Activated CD8-positive, alpha-beta memory T cell treated with anti-CD3 and anti-CD28 coated beads for 4 hours (primary cell): ENCODE measurements at places on chromosomes 12 and 14.

- DNase-seq: no peak
Observed at GRCh38 chr12:80299219-80299618, 144.8 kb upstream of the PTPRQ start.

DNA sequence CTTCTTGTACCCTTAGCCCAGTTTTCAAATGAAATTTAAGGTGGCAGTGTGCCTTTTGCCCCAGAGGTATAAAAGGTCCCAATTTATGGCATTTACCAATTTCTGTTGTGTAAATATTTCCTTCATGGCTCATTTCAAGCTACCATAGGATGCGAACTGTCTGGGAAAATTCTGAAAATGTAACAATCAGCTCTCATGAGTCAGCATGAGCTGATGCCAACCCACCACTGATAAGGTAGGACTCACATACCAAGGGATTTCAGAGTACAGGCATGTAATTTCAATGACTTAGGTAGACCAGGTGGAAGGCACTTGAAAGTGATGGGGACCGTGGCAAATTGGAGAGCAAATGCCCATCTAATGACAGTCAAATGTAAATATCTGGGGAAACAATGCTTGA, 169.5 kb downstream of the TTC8 start:
- DNase-seq: no peak

- DNase-seq: no peak
Observed at GRCh38 chr12:1882850-1883470, 35.5 kb downstream of the CACNA2D4 start.

- DNase-seq: no peak
Observed at GRCh38 chr12:10618338-10618987, 5.1 kb upstream of the MAGOHB start.

DNA sequence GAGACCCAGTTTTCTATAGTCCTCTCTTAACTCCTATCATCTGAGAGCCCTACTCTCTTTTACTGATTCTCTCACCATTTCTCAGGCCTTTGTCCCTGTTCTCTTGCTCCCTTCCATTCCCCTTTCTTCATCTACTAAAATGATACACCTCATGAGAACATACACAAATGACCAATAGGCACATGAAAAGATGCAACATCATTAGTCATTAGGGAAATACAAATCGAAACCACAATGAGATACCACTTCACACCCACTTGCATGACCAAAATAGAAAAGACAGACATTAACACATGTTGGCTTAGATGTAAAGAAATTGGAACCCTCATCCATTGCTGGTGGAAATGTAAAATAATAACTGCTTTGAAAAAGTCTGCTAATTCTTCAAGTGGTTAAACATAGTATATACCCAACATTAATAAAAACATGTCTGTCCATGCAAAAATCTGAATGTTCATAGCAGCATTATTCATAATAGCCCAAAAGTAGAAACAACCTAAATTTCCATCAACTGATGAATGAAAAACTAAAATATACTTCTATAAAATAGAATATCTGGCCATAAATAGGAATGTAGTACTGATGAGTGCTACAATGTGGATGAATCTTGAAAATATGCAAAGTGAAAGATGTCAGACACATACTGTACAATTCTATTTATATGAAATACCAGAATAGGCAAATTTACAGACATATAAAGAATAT, 66.0 kb downstream of the DENND5B start:
- no peak for DNase-seq

DNA sequence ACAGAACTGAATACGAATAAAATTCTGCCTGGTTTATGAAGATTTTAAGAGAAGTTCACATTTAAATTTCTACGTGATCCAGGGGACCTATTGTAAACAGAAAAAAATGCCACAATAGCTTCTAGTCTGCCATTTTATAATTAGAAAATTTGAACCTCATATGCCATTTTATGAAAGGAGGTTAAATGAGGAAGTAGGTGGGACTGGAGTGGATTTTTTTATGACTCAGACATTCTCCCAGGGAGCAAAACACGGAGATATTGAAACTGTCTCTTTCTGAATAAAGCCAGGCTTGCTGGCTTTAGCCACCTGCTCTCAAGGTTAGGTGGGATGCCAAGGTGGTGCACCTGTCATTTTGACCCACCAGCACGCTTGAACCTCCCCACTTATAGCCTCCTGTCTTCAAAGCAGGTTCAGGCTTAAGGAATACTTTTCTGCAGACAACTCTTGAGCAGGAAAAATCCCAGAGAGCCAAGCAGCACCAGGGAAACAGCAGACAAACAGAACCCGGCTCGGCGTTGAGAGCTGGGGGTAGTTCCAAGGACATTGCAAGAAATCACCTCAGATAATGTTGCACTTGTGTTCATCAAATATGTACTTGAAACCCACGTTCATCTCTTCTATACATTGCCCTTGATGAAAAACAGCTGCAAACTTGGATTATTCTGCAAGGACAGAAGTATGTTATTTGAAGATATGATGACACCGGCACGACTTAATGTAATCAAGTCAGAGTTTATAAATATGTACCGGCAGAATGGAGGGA, 203.7 kb downstream of the PPM1H start:
- no peak for DNase-seq

DNA sequence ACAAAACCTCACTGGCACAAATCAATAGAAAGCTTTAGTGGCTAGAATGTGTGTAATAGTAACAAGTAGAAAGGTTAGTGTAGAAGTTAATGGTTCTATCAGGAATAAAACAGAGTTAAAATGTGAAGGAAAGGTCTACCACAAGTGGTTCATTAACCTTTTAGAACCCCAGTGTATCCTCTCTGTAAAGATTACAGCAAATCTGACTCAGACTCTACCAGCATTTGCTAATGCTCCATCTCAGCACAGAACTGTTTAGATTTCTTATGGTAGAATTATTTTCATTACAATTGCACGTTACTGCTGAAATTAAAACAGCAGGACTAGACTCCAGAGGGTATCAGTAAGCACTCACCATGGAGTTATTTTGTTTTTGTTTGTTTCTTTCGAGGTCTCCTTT, 609.0 kb upstream of the LMO3 start:
- DNase-seq: no peak

GRCh38 chr14:72679536-72680151, 214.3 kb downstream of the DPF3 start:
- no peak for DNase-seq

DNA sequence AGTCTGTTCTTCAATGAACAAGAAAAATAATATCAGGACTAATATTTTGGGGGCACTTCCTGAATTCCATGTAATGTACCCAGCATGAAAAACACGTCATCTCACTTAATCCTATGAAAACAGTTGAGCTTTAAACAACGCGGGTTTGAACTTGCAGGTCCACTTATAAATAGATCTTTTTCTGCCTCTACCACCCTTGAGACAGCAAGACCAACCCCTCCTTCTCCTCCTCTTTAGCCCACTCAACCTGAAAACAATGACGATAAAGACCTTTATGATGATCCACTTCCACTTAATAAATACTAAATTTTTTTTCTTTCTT, 203.9 kb upstream of the KRR1 start:
- no peak for DNase-seq

DNA sequence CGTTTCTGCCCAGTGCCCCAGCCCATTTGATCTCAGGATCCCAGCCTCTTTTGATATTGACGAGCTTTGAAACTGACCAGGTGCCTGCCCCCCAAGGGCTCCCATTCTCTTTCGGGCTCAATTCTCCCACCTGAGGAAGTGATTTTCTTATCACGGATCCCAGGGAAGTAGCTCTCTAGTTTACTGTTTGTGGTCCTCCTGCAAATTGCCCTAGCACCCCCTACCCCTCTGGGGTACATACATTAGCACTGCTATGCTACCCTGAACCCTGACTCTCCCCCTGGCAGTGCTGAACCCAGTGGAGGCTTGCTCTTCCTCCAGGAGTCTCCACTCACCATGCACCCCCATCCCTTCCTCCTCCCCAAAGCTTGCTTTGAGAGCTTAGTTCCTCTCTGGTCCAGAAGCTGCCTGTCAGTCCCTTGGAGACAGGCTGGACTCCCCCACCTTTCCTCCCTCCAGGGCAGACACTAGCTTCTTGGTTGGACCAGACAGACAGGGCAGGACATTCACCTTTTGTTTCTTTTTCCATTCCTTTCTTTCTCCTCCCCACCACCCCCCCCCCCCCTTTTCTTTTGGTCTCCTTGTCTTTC, 4.4 kb upstream of the TBX3 start:
- no peak for DNase-seq

- no peak for DNase-seq
Observed at GRCh38 chr12:51687614-51688013, 96.6 kb downstream of the SCN8A start.

DNA sequence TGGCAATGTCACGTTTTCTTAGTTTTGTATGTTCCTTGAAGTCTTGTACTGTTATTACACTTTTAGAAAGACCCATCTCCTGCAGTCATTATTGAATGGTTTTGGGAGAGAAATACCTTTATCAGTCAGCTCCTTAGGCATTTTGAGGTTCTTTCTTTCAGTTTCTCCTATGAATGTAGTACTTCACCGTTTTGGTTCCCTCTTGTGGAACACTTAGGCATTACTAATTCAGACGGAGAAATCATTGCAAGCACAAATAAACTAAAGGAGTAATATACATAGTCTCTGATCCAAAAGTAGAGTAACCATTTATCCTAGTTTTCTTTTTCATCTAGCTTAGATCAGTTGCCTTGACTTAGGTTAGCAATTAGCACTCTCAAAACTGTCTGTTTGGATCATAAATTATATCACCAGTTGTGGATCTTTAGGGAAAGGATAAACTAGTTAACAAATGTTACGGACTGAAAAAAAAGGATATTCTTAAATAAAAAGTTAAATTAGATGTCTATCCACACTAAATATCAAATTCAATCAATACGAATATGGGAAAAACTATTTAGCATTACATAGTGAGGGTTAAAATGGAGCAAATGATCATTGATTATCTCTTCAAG, 1538.3 kb upstream of the SEL1L start:
- DNase-seq: no peak

DNA sequence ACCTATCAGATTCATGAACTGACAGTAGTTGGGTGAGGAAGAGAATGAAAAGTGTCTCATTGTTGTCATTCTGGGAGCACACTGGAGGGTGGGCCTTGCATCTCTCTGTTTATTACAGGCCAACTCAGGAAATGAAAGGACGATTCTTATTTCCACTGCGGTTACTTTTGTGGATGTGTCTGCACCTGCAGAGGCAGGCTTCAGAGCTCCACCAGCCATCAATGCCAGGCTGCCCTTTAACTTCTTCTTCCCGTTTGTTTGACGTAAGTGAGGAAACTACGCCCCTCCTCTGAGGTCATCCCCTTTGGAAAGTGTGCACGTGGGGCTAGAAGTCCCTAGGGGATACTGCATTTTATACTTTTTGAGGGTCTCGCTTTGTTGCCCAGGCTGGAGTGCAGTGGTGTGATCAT, 33.7 kb downstream of the TCTN1 start:
- no peak for DNase-seq

DNA sequence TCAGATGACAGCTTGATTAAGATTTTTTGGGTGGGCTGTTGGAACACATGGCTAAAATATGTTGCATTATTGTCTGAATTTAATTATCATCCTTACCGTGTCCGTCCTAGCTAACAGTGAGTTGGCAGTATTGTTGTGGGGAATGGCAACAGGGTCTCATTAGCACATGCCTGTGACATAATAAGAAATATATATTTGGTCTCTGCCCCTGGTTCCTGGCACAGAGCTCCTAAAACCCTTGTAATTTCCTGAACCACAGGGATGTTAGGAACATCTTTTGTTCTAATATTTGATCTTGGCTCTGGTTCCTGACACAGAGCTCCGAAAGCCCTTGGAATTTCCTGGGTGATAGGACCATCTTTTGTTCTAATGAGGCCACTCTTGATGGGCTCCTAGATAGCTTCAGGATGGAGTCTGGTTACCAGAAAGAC, 76.0 kb downstream of the SYNE2 start:
- DNase-seq: no peak

DNA sequence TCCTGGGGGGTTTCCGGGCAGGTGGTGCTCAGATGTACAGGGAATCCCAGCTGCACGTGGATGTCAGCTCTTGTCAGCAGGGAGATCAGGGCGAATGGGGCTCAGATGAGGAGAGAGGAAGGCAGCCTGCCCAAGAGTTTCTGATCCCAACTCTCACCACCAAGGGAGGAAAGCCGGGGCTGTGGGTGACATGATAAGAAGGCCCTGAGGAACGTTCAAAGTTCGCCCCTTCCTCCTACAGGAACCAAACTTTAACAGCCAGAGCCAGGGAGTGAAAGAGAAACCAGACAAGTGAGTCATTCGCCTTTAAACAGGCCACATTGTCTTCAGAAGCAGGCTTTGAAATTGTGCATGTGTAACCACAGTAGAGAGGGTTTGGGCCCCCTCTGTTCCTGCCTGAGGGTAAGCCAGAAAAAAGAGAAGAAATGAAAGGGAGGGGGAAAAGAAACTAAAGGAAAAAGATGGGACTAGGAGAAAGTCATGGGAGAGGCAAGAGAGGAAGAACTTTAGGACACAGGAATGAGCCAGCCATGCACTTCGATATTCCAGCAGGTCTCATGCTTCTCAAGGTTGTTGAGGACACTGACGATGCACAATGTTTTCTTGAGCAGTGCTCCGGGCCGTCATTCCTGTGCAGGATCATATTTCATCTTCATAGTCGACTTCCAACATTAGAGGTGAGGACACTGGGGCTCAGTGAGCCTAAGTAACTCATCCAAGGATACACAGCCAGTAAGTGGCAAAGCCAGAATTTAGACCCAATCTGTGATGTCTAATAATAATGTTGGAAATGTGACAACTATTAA, 691.4 kb upstream of the TBX3 start:
- no peak for DNase-seq

DNA sequence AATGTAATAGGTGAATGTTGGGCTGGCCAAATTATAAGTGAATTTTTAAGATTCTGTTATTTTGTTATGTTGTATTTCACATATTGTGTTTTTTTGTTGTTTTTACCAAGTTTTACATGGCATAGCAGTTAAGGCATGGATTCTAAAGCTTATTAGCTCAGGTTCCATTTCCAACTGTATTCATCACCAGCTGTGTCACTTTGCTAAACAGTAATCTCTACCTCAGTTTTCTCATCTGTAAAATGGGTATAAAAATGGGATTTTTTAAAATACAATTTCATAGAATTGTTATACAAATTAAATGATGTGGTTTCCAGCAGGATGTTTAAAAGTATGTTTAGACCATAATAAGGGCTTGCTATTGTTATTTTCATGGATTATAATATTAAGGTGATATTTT, 512.2 kb downstream of the SLC16A7 start:
- no peak for DNase-seq

GRCh38 chr12:65934480-65935115, 110.3 kb downstream of the HMGA2 start:
- DNase-seq: no peak

GRCh38 chr14:33938131-33938949, 12.5 kb downstream of the EGLN3 start:
- no peak for DNase-seq

GRCh38 chr12:6135071-6135470, 10.6 kb upstream of the VWF start:
- DNase-seq: no peak

- no peak for DNase-seq
Observed at GRCh38 chr12:104213952-104214351, 1.6 kb upstream of the TXNRD1 start.

DNA sequence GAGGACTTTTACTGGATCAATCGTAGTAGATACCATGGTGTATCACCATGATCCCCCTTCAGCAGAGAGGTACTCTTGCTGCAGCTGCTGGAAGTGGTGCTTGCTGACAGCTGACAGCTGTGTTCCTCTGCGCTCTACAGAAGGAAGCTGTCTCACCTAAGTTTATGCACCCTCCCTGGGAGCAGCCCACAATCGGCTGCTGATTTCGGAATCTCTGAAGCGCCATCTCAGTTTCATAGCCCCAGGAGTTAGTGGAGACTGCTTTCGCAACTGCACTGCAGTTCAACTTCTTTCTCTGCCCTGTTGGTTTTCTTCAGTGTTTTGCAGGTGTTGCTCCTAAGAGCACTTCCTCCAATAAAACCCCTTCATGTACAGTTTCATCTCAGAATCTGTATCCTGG, 237.9 kb downstream of the PAWR start:
- DNase-seq: no peak
